ENCODE measurements at places on chromosomes 1 and 21. TPM values are rescaled to one million over a fixed set of nuclear protein-coding genes. Genes with fewer than 3 reads are reported as not detected.

- DNase-seq = no peak
Observed at GRCh38 chr1:199160521-199161318, 521.9 kb downstream of the PTPRC start.

DNA sequence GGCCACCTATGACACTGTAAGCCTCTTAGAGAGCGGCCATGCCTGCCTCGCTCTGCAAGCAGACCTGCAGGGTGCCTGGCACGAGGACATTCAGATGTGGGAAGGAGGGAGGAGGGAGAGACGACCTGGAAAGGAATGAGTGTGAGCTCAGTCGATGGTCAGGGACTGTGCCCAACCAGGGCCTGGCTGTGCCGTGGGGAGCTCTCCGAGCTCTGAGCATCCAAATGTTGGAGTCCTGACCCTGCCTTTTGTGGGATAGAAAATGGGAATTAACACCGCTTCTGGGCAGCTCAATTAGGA, 7.3 kb downstream of the CSTB start:
- no peak for DNase-seq

GRCh38 chr21:15749861-15750159, 20.0 kb downstream of the USP25 start:
- DNase-seq = peak; percentile 12

DNA sequence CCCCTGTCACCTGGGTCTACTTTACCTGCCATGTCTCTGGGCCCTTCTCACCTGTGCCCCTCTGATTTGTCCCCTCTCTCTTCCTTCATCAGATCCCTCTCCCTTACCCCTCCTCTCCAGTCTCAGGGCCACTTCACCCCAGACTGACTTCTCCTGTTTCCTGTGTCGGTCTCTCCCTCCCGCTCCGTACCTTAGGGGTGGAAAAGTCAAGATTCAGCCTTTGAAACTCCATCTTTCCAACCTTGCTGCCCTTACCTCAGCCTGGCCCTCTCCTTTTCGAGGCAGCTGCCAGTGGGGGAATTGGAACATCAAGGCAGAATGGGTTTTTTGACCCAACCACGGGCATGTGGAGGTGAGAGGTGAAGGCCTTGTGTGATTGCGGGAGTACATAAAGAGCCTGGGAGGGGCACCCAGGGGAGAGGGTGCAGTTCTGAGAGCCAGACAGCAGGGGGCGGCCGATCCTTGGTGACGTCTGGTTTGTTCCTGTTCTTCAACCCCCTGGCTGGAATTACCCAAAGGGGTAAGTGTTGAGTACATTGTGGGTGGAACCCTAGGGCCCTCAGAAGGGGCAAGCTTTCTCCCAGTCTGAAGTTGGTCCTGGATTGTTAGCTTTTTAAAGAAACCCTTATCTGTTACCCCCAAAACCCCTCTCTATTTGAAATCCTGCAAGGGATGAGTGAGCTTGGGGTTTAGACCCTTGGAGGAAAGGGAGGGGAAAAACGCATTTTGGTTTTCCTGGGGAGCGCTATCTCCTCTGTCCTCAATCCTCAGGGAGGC, 12.3 kb upstream of the DMBX1 start:
- peak; percentile 58 for DNase-seq

DNA sequence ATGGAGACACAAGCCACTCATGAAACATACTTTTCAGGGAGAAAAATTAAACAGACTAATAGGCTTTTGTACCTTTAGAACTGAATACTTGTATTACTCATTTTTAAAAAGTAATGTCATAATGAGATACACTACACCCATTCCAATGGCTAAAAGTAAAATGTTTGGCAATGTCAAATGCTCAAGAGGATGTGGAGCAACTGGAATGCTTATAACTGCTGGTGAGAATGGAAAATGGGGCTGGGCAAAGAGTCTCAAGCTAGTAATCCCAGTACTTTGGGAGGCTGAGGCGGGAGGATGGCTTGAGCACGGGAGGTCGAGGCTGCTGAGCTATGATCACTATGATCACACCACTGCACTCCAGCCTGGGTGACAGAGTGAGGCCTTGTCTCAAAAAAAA, 86.3 kb downstream of the NKAIN1 start:
- no peak for DNase-seq

DNA sequence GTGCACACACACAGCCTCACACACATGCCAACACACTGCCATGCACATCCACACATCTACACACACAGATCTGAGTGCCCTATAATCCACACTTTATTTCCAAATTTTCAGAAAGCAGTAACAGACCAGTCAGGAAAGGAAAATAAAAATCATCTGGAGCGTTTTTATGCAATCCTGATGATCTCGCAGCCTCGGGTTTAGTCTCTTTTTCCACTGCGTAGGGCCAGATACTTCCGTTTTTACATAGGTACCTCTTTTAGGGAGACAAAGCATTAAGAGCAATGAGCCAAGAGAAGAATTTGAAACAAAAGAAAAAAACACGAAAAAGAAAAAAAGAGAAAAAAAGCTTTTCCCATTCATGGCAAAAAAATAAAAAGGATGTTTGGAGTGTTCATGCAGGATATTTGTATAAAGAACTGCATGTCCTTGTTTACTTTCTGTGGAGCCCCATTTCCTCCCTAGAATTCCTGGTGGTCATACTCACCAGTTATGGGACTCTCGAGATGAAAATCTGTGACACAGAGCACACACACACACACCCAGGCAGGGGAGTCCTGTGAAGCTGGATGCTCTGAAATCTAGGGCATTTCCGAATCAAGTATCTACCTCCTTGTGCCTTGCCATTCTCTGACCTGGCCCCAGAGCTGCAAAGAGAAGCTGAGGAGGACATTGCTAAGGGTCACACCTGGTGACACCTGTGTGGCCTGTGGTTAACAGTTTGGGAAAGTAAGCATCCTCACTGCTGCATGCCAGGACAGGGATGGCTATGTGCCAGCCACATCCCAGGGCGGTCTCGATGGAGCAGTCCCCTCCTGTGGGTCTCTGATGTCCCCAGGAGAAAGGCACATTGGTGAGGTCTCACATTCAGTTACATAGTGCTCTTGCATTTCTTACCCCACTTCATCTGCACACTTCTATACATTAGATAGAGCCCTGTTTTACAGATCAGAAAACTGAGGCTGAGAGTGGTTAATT, 83.6 kb downstream of the RUNX1 start:
- DNase-seq = no peak

DNA sequence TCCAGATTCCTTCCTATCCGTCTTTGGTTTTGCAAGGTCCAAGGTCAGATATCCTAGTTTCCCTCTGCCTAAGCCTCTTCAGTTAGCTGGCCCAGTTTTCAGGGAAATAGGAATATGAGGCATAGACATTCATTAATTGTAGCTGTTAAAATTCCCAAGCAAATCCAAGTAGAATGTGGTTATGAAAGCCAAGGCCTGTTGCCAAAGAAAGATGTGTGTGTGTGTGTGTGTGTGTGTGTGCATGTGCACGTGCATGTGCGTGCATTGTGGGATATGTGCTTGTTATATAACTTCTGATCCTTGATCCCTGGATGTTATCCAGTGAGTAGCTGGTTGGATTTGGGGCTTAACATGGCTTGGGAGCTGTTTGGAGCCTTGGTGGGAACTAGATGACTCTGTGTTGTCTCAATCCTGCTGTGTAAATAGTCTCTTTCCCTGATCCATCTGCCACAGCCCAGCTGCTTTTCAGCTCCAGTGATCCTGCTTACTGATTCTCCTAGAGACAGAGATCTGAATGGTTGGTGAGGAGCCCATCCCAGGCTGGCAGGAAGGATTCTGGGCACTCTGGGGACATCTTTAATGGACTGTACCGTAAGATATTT, 70.6 kb upstream of the GCLM start:
- no peak for DNase-seq

- DNase-seq = no peak
Observed at GRCh38 chr1:228882771-228883450, 147.6 kb downstream of the RHOU start.

DNA sequence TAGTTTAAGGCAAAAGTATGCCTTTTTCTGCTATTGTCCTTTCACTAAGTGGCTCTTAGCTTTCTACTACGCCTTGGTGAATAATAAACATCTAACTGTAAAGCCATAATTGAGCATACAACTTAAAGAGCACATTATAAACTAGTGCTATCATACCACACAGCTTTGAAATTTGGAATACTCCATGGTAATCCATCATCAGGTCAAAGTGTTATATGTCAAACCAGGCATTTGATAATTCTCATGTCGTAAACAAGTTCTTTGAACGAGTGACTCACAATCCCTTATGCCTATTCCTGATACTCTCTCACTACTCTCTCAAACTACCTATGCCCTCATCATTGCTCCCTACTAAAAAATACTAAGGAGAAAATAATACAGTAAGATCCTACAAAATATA, 60.3 kb upstream of the FMN2 start:
- no peak for DNase-seq

GRCh38 chr1:52238887-52239707, 97.2 kb downstream of the ZFYVE9 start:
- DNase-seq = no peak

DNA sequence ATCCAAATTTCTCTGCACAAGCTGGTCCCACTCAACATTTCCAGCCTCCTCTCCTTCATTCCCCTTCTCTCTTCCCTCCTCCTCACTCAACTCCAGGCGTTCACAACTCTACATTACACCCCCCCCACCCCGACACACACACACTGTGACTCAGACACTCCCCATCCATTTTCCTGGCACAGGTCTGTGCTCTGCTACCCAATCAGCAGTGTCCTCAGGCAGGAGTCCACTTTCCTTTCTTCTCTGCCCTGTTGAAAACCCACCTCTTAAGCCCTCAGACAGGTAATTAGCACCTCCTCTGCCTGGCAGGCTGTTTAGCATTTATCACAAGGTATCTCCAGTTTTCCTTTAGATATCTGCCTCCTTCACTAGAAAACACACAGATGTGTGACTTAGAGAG, 8.8 kb upstream of the LMX1A start:
- DNase-seq = no peak

- no peak for DNase-seq
Observed at GRCh38 chr1:1537626-1538250, 2.7 kb downstream of the TMEM240 start.

- DNase-seq = no peak
Observed at GRCh38 chr1:215210167-215210566, 127.6 kb downstream of the KCNK2 start.

GRCh38 chr1:161935264-161935663, 88.4 kb downstream of the OLFML2B start:
- no peak for DNase-seq

DNA sequence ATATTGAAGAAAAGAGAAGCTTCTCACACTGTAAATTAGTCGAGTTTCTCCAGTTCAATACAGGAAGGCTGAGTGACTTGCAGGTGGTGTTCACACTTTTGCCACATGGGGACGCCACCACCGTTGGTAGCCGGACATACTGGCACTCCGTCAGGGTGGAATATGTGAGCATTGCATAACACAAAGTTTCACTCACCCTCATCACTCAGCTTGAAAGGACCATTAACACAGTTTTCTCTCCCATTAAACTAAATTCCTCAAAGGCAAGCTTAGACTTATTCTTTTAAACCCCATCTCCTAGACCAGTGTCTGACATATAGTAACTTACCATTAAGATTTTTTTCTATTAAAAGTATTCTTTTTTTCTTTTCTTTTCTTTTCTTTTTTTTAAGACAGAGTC, 105.3 kb upstream of the SERBP1 start:
- no peak for DNase-seq

- no peak for DNase-seq
Observed at GRCh38 chr1:95236784-95237575, 3.0 kb downstream of the RWDD3 start.

DNA sequence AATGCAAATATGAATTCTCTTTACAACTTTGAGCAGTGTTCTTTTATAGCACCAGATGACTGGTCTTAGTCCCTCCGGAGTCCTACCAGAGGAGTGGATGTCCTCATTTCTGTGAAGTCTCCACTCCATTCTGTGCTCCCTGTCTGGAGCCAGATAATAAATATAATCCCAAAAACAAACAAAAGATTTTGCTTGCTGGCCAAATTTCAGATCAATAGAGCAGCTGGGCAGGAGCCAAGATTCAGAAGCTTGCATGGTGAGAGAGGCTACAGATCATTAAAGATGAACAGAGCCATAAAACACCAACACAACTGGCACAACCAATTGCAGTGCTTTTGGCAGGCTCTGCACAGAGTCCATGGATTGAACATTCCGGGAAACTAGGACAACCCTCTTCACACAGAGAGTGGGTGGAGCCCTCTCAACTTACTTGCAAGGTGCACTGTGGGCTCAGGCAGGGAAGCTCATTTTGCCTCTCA, 231.5 kb upstream of the SNX7 start:
- DNase-seq = no peak

The AK4 gene
- polyA plus RNA-seq = not detected

The NTMT2 gene
- not detected for polyA plus RNA-seq

The EPRS1 gene
- polyA plus RNA-seq = 39.6 TPM

The NBPF10 gene
- polyA plus RNA-seq = not detected

The FCAMR gene
- polyA plus RNA-seq = not detected

Measured in immature natural killer cell (primary cell).